ENCODE measurements at places on chromosomes 7 and 10. TPM values are rescaled to one million over a fixed set of nuclear protein-coding genes. Genes with fewer than 3 reads are reported as not detected.

GRCh38 chr7:107286751-107287621 lies 118.2 kb downstream of the HBP1 start:
- no peaks in the 10 kb centered on the region for H3K27me3 ChIP-seq
- DNase-seq = no peak
- H3K4me1 ChIP-seq = no peaks in the 10 kb centered on the region
- H3K27ac ChIP-seq = no peak overlapping the region

- no peak overlapping the region for H3K27ac ChIP-seq
- no peak for DNase-seq
- H3K36me3 ChIP-seq = no peaks in the 10 kb centered on the region
- no peak overlapping the region for H3K4me3 ChIP-seq
Observed at GRCh38 chr7:47416492-47417480, 165.1 kb downstream of the TNS3 start.

DNA sequence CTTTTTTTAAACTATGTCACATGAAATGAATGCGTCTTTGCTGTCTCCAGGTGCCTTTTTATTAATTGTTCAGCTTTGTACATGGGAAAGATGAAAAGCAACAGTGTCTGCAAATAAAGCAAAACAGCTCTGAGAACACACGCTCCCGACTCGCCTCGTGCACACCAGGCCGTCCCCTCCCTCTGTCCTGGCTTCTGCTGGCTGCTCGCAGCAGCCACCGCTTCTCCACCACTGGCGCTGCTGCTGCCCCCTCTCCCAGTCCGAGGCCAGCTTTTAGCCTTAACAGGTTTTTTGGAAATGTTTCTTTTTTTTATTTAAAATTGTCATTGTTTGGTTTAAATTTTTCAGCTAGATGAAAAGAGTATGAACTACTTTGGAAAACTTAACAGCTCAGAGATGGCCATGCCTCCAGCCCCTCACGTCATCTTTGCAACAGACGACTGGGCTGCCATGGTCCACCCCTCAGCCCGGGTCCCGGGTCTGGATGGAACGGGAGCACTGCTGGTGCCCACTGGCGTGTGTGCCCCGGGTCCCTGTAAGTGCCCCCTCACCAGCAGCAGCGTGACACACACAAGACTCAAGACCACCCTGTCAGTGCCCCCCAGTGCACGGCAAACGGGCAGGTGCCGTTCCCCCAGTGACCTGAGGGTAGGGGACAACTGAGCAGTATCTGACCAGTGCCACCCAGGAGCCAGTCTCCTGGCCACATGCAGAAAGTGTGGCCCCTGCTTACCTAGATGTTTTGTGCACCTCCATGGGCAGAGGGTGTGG lies 415.6 kb upstream of the FOXK1 start:
- no peak overlapping the region for H3K27ac ChIP-seq
- no peak for DNase-seq
- H3K27me3 ChIP-seq = no peaks in the 10 kb centered on the region
- H3K4me1 ChIP-seq = no peaks in the 10 kb centered on the region
- no peaks in the 10 kb centered on the region for H3K36me3 ChIP-seq

GRCh38 chr7:111476586-111477293 lies 85.6 kb downstream of the IMMP2L start:
- H3K27ac ChIP-seq = no peak overlapping the region
- H3K4me1 ChIP-seq = no peaks in the 10 kb centered on the region
- no peaks in the 10 kb centered on the region for H3K36me3 ChIP-seq
- no peak overlapping the region for H3K4me3 ChIP-seq
- no peaks in the 10 kb centered on the region for H3K27me3 ChIP-seq

- no peak for DNase-seq
- H3K4me1 ChIP-seq = peaks cover 65% of the 10 kb centered on the region
- peaks cover 69% of the 10 kb centered on the region for H3K36me3 ChIP-seq
- H3K4me3 ChIP-seq = peak overlapping the region; percentile 63
- H3K27ac ChIP-seq = peak overlapping the region; percentile 90
Observed at GRCh38 chr7:121372376-121373010, 23.6 kb downstream of the FAM3C start.

- peaks cover 35% of the 10 kb centered on the region for H3K36me3 ChIP-seq
- peaks cover 4% of the 10 kb centered on the region for H3K4me1 ChIP-seq
- H3K27me3 ChIP-seq = no peaks in the 10 kb centered on the region
- H3K27ac ChIP-seq = no peak overlapping the region
- no peak for DNase-seq
- no peak overlapping the region for H3K4me3 ChIP-seq
Observed at GRCh38 chr7:5211730-5212482, 21.9 kb downstream of the WIPI2 start.

The SGCE gene
- total RNA-seq = 2.4 TPM

DNA sequence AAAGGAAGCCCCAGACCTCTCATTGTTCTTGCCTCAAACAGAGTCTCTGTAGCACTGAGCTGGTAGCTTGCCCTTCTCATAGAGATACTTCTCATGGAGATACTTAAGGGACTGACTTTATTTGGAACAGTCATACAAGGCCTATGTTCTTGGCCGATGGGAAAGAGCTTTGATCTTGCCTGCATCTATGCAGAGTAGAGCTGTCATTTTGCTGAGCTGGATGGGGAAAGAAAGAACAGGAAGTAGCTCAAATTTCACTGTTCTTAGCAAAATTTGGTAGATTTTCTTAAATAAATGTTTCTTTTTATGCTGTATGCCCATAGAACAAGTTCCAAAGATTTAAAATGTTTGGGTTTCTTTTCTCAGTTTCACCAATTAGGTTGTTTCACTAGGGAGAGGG lies 119.3 kb upstream of the SEC61G start:
- H3K27ac ChIP-seq = no peak overlapping the region
- H3K4me1 ChIP-seq = no peaks in the 10 kb centered on the region
- no peaks in the 10 kb centered on the region for H3K36me3 ChIP-seq
- no peaks in the 10 kb centered on the region for H3K27me3 ChIP-seq
- no peak for DNase-seq

- H3K4me1 ChIP-seq = peaks cover 19% of the 10 kb centered on the region
- H3K36me3 ChIP-seq = peaks cover 3% of the 10 kb centered on the region
Observed at GRCh38 chr10:74891053-74891452, 64.7 kb downstream of the KAT6B start.

The HSPA12A gene
- not detected for total RNA-seq

DNA sequence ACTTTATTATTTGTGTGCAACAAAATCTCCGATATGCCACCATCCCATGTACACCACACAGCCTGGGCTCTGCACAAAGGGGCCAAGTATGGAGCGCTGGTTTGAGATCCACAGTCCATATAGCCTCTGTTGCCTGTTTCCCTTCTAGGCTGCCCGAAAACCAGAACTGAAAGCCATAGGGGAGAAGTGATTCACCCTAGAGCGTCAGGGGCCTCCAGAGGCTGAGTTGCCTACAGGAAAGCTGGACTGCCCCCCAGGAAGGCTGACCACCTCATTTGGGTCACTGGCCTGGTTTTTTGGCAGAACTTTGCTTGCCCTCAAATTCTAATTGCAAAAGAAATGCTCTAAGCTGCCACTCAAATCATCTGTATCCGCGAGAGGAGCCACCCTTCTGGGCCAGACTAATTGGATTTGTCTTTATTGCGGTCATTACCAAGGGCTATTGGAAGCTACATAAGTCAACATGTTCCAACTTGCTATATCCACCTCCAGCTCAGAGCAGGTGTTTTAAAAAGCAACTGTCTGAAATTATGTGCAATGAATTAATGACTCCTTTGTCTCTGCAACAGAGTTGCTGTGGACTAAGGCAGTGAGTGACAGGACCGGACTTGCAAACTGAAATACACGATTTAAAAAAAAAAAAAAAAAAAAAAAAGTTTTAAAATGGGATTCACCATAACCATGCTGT lies 28.3 kb upstream of the FRMD4A start:
- H3K4me1 ChIP-seq = no peaks in the 10 kb centered on the region
- H3K4me3 ChIP-seq = no peak overlapping the region
- no peak for DNase-seq
- H3K36me3 ChIP-seq = no peaks in the 10 kb centered on the region

DNA sequence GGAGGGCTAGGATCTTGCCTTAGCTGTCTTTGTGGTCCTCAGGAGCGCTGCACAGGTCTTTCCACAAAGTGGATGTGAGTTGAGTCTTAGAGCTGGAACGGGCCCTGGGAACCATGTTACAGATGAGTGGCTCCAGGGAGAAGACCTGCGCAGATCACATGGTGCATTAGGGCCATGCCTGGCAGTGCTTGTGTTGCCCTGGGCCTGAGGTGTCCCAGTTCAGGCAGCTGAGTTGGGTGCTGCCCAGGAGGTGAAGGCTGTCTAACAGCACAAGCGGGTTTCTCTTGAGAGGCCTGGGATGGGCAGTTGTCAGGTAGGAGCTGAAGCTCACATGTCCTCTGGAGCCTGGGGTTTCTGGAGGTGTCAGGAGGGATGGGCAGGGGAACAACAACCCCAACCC lies 33.7 kb upstream of the ANKRD2 start:
- no peak overlapping the region for H3K27ac ChIP-seq
- H3K27me3 ChIP-seq = no peaks in the 10 kb centered on the region
- no peak for DNase-seq
- no peak overlapping the region for H3K4me3 ChIP-seq
- no peaks in the 10 kb centered on the region for H3K36me3 ChIP-seq
- H3K4me1 ChIP-seq = peaks cover 20% of the 10 kb centered on the region

GRCh38 chr10:7272008-7272407 lies 138.8 kb downstream of the SFMBT2 start:
- H3K36me3 ChIP-seq = peaks cover 52% of the 10 kb centered on the region
- peaks cover 53% of the 10 kb centered on the region for H3K4me1 ChIP-seq
- no peaks in the 10 kb centered on the region for H3K27me3 ChIP-seq
- H3K27ac ChIP-seq = peak overlapping the region; percentile 72

GRCh38 chr7:23230641-23231101 lies 15.9 kb upstream of the GPNMB start:
- no peak overlapping the region for H3K4me3 ChIP-seq
- H3K36me3 ChIP-seq = no peaks in the 10 kb centered on the region
- peaks cover 10% of the 10 kb centered on the region for H3K4me1 ChIP-seq
- no peak overlapping the region for H3K27ac ChIP-seq

DNA sequence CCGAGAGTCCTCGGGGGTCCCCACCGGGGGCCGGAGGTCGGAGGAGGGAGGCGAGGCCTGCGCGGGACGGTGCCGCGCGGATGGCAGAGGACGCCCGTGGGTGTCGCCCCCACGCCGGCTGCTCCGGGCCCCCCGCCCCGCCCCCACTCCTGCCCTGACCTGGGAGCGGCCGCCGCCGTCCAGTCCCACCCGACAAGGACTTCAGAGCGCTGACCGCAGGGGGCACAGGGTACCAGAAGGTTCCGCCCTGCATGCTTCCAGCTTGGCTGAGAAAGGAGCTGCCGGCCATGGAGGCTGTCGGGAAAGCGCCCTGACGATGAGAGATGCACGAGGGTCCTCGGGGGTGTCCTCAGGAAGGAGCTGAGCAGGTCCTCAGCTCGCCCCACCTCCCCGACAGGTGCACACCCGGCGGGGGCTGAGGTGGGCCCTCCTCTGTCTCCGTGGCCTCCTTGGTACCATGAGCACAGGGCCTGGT lies 57.0 kb upstream of the DNAJB6 start:
- DNase-seq = no peak
- H3K27me3 ChIP-seq = peaks cover 13% of the 10 kb centered on the region
- H3K36me3 ChIP-seq = no peaks in the 10 kb centered on the region
- H3K4me3 ChIP-seq = no peak overlapping the region
- H3K4me1 ChIP-seq = peaks cover 24% of the 10 kb centered on the region

GRCh38 chr7:151805191-151805590 lies 71.7 kb downstream of the PRKAG2 start:
- no peaks in the 10 kb centered on the region for H3K4me1 ChIP-seq
- H3K4me3 ChIP-seq = no peak overlapping the region
- no peaks in the 10 kb centered on the region for H3K36me3 ChIP-seq
- no peak for DNase-seq

GRCh38 chr10:10418387-10418786 lies 599.3 kb upstream of the CELF2 start:
- no peak overlapping the region for H3K27ac ChIP-seq
- DNase-seq = no peak
- no peak overlapping the region for H3K4me3 ChIP-seq
- no peaks in the 10 kb centered on the region for H3K36me3 ChIP-seq

DNA sequence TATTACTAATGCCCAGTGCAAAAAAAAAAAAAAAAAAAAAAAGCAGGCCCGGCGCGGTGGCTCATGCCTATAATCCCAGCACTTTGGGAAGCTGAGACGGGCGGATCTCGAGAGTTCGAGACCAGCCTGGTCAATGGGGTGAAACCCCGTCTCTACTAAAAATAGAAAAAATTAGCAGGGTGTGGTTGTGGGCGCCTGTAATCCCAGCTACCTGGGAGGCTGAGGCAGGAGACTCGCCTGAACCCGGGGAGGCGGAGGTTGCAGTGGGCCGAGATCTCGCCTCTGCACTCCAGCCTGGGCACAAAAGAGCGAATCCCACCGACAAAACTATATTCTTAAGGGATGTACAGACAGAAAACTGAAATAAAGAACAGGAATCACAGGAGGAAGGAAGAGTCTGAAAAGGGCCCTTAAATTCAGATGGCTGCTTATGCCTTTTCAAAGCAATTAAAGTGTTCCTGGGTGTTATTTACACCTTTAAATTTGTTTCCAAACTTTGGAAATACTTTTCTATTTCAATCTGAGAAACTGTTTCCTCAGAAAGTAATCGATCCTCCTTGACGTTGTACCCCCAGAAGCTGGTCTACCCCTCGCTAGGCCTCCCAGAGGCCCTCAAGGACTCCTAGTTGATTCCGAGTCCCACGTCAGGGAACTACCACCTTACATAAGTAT lies 2.0 kb upstream of the KMT2E start:
- peak overlapping the region; percentile 100 for H3K27ac ChIP-seq
- peak; percentile 66 for DNase-seq
- peak overlapping the region; percentile 100 for H3K4me3 ChIP-seq
- peaks cover 5% of the 10 kb centered on the region for H3K27me3 ChIP-seq
- H3K4me1 ChIP-seq = peaks cover 33% of the 10 kb centered on the region

DNA sequence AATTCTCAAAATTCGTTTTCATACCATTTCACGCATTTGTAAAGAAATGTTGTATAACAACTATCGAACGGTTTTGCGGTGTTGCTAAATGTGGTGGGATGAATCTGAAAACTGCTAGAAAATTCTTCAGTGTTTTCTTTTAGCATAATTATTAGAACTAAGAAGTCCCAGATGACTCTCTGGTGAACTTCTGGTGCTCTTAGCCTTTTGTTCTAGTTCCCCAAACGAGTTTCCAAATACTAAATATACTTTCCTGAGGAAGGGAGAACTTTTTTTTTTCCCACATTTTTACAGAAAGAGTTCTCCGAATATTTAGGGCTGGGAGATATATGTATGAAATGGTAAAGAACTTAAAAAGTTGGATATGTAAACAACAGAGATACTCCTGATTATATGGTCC lies 82.5 kb downstream of the ICA1 start:
- peaks cover 15% of the 10 kb centered on the region for H3K36me3 ChIP-seq
- DNase-seq = no peak
- H3K4me1 ChIP-seq = peaks cover 42% of the 10 kb centered on the region

The DNAJC12 gene
- 8.8 TPM for total RNA-seq

- H3K4me3 ChIP-seq = no peak overlapping the region
- H3K4me1 ChIP-seq = peaks cover 28% of the 10 kb centered on the region
- no peak for DNase-seq
- peaks cover 13% of the 10 kb centered on the region for H3K27me3 ChIP-seq
Observed at GRCh38 chr7:70645279-70645678, 486.7 kb upstream of the GALNT17 start.

The OR2A7 gene
- 1.4 TPM for total RNA-seq

The PLCE1 gene
- 0.06 TPM for total RNA-seq

- H3K36me3 ChIP-seq = peaks cover 1% of the 10 kb centered on the region
- no peak overlapping the region for H3K4me3 ChIP-seq
- no peak for DNase-seq
- no peaks in the 10 kb centered on the region for H3K27me3 ChIP-seq
- peaks cover 7% of the 10 kb centered on the region for H3K4me1 ChIP-seq
Observed at GRCh38 chr10:4067931-4068561, 283.0 kb upstream of the KLF6 start.

The TSPAN15 gene
- total RNA-seq = 2.5 TPM

- H3K27ac ChIP-seq = peak overlapping the region; percentile 83
- peak overlapping the region; percentile 84 for H3K4me3 ChIP-seq
- peaks cover 50% of the 10 kb centered on the region for H3K4me1 ChIP-seq
- peaks cover 2% of the 10 kb centered on the region for H3K27me3 ChIP-seq
- peaks cover 4% of the 10 kb centered on the region for H3K36me3 ChIP-seq
Observed at GRCh38 chr7:148700661-148701064, 2.0 kb downstream of the CUL1 start.

Measured in activated CD8-positive, alpha-beta memory T cell treated with anti-CD3 and anti-CD28 coated beads, Interleukin-2, amount 10 ng/mL, durations not matched to agents 7 days and 5 days (primary cell).